KG1 (cell line): ENCODE measurements at places on chromosomes 7 and 10.
A peak's percentile ranks its signal among the peaks of the same experiment; 100 is the strongest.

GRCh38 chr10:47282657-47283018 lies 17.4 kb upstream of the GDF10 start:
- no peak for DNase-seq

DNA sequence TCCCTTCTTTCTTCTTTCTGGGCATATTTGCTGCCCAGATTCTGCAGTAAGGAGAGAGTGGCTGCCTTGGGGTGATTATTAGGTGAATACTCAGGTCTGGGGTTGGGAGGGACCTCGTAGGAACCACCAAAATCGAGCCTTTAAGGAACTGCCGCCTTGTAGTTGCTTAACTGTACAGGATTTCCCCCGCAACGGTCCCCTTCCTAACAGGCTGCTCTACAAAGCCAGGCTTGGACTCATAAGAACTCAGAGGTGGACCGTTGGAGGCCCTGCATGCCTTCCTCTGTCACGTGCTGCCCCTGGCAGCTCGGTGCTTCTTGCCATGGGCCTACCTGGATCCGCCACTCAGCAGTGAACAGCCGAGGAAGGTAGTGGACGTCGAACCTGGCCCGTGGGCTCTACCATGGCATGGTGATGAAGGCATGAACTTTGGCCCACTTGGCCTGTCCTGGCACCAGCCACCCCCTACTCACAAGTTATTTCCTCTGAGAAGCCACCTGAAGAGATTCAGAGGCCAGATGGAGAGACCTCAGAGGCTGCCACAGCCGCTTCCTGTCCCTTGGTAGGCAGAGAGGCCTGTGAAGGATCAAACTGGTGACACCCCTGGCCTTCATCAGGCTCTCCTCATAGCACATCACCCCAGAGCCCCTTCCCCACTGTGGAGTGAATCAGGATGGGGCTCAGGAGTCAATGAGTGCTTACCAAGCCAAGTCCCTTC lies 54.6 kb downstream of the NOD1 start:
- DNase-seq, result no peak

- no peak for DNase-seq
Observed at GRCh38 chr7:130988443-130988842, 254.4 kb upstream of the KLF14 start.

DNA sequence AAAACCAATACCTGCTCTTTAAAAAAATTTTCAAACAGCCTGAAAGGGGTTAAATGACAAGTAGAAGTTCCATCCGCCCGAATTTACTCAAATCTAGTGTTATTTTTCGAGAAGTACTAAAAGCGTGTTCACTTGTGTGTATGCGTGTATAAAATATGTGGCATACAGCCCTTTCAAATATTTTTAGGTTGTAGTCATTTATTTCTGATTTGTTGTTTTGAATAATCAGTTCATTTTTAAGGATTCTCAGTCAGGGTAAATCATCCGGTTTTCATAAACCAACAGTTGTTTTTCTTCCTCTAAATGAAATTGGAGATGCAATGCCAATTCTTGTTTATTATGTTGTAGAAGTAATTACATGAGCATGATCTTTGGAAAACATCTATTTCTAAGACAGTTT lies 6.9 kb upstream of the SUN1 start:
- no peak for DNase-seq

DNA sequence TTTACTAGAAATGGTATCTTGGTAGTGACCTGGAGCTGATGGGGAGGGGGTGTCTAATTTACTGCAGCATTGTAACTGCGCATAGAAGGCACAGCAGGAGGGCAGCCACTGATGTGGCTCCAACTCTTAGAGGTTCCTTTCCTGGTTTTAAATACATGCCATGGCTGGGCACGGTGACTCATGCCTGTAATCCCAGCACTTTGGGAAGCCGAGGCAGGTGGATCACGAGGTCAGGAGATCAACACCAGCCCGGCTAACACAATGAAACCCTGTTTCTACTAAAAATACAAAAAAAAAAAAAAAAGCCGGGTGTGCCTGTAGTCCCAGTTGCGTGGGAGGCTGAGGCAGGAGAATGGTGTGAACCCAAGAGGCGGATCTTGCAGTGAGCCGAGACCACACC lies 19.2 kb upstream of the SEC61G start:
- no peak for DNase-seq

DNA sequence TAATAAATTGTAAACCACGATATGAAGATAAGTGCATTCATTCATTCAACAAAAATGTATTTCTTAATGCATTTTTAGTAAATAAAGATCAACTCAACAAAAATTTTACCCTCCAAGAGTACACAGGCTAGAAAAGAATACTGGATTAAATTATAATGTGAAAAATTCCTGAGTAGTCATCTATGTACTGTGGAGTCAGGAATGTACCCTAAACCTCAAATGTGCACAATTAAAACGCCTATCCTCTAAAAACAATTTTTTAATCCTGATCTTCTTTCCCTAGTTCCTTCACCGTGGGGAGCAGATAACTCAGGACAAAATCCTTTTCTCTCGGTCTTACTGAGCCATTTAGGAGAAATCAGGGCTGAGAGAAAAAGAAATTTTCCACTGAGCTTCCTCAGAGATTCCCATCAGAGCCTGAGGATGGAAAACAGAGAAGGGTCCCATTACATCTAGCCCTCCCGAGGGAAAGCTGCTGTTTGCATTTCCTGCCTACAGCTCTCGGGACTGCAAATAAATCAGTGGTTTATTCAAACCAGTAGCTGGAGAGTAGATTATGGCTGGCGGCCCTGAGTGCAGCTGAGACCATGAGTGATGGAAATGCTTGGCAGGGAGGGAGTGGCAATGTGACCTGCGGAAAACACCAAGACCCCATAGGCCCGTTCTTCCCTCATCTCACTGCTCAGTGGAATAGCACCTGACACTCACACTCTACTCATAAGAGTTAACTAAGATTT lies 7.4 kb downstream of the TAS2R40 start:
- DNase-seq, result no peak

- no peak for DNase-seq
Observed at GRCh38 chr7:55504093-55504859, 68.0 kb downstream of the VOPP1 start.

DNA sequence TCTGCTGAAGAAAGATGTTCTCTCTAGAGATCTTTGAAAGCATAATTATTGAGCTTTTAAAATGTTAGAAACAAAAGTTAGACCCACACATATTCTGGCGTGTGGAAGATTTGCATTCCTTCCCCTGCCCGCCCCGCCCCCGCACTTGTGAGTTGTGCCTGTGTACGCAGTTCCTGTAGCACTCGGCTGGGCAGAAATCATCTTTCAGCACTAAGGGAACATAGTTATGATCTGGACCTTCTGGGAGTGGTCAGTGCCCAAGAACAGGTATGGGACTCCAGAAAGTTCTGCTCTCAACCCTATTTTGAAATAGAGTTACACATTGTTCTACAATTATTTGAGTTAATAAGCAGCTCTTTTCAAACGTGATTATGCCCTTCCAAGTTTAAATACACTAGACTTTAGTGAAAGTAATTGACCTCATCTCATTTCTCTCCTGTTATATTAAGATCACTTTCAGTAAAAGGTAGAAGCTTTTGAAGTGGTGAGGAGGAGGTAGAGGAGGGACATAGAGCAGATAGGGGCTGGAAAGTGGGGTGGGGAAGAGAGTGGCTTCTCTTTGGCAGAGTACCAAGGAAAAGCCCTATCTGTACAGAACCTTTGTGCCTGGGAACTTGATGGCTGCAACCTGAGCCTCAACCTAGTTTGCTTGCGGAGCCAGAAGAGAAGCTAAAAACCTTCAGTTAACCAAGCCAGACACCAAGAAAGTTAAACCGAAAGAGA lies 5.7 kb downstream of the BLVRA start:
- DNase-seq, result no peak

GRCh38 chr10:116331815-116332214 lies 7.6 kb downstream of the CCDC172 start:
- no peak for DNase-seq

- DNase-seq, result no peak
Observed at GRCh38 chr10:35503578-35503977, 101.6 kb upstream of the GJD4 start.

DNA sequence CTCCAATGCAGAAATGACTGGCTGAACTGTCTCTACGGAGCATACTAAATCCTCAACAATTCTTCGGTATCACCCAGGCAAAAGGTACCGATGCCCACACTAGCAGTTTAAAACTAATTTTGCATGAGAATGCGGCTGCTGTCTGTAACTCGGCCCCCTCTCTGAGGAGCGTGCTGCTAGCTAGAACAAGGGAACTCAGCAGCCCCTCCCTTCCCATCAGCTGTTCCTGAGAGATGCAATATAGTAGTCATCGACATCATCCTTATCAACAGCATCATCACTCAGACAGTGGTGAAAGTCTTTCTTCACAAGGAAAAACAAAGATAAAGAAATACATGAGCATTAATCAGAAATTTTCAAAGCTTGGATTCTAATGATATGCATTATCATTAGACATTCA lies 189.1 kb upstream of the FRMD4A start:
- no peak for DNase-seq

DNA sequence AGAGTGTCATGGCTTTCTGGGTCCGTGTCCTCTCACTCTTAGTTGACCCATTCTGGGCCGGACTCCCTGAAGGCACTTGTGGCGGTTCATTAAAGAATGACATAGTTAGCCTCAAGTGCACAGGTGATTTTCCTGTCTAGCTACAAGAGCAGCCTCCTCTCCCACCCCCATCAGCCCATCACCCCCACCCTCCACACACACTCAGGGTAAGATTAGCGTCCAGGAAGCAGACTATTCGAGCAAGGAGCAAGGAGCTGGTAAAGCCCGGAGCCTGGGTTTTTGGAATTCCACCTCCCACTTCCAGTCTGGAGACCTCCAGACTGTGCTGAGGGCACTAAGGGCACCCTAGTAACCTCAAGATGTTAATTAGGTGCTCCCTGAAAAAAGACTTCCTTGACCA lies 39.5 kb downstream of the TACR2 start:
- no peak for DNase-seq

DNA sequence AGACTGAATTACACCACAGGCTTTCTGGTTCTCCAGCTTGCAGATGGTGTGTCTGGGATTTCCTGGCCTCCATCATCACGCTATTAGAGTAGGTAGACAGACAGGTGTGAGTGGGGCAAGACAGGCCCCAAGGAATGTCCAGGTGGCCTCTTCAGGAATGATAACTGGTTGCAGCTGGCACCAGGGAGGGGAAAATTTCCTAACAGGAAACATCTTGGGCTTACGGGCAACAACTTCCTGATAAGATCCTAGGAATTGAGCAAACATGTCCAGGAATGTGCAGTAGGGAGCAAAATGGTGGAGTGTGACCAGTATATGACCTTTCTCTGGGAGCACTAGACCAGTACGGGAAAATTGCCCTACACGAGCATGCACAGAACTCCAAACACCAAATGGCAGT lies 11.3 kb downstream of the XRCC2 start:
- no peak for DNase-seq

DNA sequence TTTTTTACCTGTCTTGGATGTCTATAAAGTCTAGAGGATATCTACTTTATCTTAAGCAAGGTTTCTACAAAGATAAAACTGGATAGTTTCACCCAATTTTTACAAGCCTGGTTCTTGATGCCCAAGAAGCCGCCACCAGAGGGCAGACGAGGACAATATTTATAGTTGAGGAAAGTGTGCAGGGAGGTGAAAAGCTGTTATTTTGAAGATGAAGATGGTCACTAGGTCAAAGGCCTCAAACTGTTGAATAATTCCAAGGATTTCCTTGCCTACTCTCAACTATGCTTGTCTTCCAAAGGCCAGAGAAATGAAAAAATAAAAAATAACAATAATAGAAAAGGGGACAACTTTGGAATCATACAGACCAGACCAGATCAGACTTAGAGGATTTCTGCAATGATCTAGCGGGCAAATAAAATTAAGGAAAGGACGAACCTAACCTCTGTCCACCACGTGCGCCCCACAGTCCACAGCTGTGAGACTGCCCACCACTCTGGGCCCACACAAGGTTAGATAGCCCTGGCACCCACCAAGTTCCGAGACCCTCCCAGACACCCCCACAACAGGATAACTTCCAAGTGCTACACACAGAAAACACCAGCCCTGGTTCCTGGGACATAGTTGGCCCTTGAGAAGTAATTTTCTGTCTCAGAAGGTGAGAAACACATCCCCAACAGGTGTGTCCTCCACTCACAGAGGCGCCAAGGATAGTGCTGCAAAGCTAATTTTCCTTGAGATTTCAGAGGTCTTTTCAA lies 2.8 kb downstream of the PKD1L1 start:
- DNase-seq, result peak; percentile 31

DNA sequence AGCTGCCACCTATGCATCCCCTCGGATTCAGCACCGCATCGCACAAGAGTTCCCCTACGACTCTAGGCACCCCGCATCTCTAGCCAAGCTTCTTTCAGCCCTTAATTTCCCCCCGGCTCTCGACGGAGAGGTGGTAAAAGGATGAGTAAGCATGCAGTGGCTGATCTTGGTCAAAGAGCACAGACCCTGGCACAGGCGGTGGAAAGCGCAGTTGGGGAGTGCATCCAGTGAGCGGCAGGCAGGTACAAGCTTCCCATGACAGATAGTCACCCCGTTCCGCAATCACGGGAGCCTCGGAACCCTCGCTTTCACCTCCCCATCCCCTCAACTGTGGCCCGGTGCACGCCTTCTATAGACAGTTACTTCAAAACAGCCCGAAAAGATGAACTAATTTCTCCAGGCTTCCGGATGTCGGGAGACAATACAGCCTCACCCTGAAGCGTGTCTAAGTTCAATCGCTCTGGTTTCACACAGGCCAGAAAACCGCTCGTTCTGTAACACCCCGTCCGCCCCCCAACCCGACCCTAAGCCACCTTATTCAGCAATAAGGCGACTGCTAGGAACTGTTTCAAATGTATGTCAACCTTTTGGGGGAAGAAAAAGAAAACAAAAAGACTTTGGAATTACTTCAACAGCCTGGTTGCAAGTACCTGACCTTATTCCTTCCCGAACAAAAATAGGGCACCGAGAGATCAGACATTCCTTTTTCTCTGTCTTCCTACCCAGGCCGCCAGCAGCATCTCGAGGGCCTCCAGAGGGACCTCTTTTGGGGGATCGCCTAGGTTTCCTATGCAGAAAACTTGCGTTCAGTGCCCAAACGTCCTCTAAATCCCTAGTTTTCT lies 1.4 kb downstream of the RHEB start:
- DNase-seq, result no peak

GRCh38 chr10:80270887-80271286 lies 18.6 kb downstream of the MAT1A start:
- DNase-seq, result no peak

DNA sequence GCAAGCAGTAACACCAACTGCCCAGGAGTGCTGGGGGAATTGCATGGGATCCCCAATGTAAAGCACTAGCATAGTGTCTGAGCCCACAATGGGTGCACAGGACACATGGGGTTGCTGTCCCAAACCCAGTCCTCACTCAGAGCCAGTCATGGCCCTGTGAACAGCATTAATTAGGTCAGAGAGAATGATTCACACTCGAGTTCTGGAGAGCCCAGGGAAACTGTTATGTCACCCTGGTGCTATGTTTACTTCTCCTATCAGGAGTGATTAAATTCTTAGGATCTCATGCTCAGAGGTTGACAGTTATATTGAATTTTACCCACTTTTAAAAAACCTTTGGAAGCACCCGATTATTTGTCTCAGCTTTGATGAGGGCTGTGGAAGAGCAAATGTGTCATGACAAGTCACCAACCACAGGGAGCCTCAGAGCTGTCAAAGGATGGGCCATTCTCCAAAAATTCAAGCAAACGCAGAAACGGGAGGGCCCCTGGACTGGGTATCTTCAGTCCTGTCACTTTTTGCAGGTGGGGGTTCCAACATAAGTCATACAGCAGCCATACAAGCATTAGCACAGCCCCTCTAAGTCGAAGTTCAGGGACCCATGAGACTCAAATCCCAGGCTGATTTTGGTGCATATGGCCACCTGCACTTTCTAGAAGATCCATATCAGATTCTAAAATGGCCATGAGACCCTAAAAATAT lies 1.3 kb upstream of the RASSF4 start:
- no peak for DNase-seq
